Ascending aorta (tissue), 2 donors: ENCODE measurements at places on chromosomes 2 and 18. TPM values are rescaled to one million over a fixed set of nuclear protein-coding genes. Genes with fewer than 3 reads are reported as not detected.

DNA sequence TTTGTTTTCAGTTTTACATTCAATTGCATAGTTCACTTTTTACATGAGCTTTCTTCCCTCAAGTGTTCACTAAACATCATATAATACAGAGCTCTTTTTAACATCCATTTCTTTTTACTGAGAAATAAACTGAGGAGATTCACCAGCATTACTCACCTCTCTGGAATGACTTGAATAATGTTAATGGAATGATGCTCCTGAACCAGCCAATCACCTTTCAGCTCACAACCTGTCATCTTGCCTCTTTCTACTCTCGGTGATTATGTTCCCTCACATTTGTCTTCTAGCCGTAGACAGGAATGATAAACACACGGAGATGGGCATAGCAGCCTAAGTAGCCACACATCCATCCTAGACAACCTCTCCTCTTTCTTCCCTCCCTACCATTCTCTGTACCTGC is 301.7 kb downstream of the PAX3 start:
- no peak for DNase-seq
- H3K4me1 ChIP-seq = no peaks in the 10 kb centered on the region
- no peak overlapping the region for H3K4me3 ChIP-seq

DNA sequence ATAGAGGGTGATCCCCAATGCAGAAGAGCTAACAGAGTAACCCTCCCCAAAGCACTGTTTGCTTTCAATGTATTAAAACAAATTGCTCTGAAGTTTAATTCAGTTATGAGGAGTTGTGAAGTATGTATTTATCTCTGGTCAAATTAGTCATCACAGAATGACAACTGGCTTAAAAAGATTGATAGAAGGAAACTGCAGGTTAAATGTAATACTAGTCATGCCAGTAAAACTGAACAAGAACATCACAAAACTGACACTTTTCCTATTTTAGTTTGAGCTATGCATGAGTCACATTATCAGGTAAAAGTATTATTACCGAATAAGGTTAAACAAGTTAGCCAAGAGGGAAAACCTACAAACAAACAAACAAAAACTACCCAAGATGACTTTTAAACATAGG is 99.0 kb upstream of the ACVR1C start:
- no peak overlapping the region for H3K4me3 ChIP-seq
- DNase-seq = no peak
- H3K27me3 ChIP-seq = no peaks in the 10 kb centered on the region
- H3K4me1 ChIP-seq = no peaks in the 10 kb centered on the region
- no peak overlapping the region for H3K27ac ChIP-seq

Gene HES6
- total RNA-seq = 117 TPM

Gene C2orf66
- not detected for total RNA-seq

DNA sequence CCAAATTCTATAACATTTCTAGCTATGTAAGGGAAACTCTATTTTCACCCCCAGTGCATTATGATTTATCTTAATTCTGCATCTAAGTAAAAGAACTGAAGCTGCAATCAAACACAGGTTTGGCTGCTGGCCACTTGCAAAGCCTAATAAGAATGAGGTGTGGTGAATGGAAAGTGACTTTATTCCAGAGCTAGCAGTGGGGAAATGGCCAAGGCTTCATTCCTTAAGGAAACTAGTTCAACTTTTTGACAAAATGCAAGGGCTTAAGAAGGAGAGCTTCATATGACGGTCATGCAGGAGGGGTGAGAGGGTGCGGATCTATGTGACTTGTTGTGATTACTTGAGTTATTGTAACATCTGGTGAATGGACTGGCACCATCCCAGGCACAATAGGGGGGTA is 1802.0 kb downstream of the SUCLG1 start:
- no peaks in the 10 kb centered on the region for H3K27me3 ChIP-seq
- H3K4me3 ChIP-seq = no peak overlapping the region
- no peaks in the 10 kb centered on the region for H3K4me1 ChIP-seq
- H3K27ac ChIP-seq = no peak overlapping the region

Gene CD8B2
- total RNA-seq = not detected
